ENCODE measurements at places on chromosomes 1 and 21.

GRCh38 chr1:213416461-213417224 is 365.6 kb downstream of the RPS6KC1 start:
- DNase-seq, result no peak

DNA sequence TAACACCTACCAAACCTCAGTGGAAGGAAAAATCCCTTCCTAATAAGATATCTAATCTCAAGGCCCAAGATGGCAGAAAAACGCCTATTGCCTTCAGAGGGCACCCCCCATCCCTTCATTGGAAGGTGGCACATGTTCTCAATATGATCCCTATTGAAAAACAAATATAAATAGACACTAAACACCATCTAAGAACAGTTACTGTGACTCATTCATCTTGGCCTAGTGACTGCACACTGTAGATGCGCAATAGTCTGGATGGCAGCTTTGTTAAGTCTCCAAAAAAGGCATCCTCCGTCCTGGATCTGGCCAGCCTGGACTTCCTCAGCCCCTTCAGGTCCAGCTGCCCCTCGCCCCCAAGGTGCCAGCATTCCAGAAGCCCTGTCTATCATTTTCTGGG is 121.9 kb downstream of the CAPN8 start:
- no peak for DNase-seq

DNA sequence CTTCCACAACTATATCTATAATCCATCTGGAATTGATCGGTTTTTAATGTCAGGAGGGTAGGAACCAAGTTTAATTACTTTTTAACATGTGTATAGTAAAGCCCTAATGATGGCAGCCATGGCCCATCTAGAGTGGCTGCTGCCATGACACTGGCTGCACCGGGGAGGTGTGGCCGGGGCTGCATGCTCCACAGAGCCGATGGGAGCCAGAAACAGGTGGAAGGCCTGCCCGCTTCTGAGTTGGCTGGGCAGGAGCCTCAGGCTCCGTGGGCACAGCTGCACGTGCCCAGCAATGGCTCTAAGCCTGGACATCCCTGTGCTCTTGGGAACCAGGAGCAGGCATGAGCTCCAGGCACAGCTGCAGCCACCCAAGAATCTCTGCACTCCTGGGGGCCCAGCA is 73.0 kb downstream of the GBP6 start:
- no peak for DNase-seq

GRCh38 chr1:199735660-199736059 is 291.9 kb upstream of the NR5A2 start:
- no peak for DNase-seq

DNA sequence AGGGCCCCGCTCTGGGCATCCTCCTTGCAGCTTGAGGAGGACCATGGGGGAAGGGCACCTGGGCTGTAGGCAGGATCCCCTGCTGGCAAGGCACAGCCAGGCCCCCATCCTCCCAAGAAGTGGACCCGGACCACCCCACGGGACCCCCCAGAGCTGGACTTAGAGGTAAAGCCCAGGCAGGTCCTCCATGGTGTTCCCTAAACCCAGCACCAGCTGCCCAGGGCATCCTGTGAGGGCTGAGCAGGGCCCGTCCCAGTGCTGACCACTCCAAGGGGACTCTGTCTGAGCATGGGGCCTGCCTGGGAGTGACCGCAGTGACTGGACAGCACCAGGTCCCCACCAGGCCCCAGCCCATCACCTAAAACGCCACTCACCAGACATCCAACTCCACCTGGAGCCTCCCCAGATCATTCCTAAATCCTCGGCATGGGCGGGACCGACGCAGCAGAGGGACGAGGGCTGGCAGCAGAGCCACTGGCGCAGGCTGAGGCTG is 21.3 kb downstream of the COL6A2 start:
- no peak for DNase-seq

- DNase-seq, result no peak
Measured at GRCh38 chr21:42426876-42427480, 23.3 kb downstream of the UBASH3A start.

DNA sequence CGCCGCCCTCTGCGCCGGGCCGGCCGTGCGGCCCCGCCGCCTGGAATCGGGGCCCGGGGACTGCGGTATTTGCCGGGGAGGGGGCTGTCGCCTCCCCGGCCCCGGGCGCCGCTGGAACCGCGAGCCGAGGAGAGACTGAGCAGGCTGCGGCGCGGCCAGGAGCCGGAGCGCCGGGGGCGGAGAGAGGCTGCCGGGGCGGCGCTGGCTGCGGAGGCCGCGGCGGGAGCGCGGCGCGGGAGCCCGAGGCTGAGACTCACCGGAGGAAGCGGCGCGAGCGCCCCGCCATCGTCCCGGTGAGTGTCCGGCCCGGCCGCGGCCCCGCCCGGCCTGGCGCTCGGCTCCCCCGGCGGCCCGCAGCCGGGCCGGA is 746 bp downstream of the DYRK1A start:
- DNase-seq, result no peak

DNA sequence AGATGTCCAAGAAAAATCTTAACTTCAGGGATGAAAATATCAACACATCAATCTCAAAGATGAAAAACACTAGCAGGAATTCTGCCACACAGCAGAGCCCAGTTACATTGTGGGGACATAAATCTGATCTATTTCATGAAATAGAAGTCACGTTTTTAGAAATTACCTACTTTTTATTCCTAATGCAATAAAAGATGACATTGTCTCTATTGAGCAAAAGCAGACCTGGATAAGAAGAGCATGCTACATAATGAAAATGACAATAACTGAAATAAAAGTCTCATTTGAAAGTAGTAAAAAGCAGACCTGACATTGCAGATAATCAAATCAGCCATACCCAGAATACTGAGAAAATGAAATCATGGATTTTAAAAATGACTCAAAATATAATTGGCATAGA is 156.8 kb downstream of the NTNG1 start:
- no peak for DNase-seq

GRCh38 chr1:224540535-224540934 is 75.6 kb upstream of the CNIH3 start:
- DNase-seq, result no peak

DNA sequence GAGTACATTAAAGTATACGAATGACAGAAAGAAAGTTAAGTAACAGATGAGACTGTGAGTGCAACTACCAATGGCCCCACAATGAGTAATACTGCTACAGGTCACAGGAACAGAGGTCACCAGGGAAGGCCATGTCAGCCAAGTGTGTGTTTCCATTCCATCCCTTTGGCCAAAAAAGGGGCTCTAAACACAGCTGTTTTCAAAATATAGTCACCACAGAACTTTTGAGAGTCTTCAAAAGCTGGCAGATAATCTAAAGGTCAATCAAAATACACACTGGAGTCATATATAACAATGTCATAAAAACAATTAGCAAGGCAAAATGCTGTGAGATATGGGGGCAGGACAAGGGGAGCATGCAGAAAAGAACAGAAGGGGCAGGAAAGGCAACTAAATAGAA is 10.2 kb downstream of the USP24 start:
- no peak for DNase-seq

GRCh38 chr1:171792656-171793369 is 11.4 kb downstream of the METTL13 start:
- DNase-seq, result no peak

DNA sequence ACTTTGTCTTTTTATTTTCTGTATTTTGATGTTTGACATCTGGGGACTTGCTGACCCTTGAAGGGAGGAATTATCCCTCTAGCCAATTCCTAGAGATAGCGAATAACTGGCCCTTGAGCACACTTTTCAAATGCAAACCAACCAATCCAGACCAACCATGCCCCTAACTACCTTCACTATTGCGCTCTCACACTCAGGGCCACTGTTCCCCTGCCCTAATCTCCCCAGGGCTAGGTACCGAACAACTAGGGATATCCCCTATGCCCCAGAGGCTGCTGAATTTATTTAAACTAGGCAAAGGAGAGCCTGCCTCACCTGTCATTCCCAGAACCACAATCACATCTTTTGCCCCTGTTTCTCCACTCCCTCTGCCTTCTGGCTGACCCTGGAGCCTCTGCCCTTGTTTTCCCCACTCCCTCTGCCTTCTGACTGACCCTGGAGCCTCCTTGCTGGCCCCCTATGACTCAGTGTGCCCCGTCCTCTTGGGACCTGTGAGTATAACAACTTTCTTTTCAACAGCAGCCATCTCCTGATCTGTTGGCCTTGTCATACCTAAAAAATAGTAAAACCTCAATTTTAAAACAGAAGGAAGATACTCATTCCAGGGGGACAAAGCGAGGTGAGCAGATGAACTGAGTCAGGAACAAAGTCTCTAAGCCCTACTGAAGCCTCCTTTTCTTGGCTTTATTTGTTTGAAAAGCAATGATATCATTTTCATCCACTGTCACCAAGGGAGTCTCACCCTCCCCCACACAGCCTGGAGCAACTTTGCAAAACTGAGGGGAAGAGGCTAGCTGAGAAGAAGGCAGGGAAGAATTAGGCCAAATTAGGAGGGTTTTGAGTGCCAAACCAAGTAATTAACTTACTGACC is 115.5 kb downstream of the NMNAT2 start:
- DNase-seq, result no peak

GRCh38 chr1:6391951-6392808 is 1.4 kb downstream of the ACOT7 start:
- no peak for DNase-seq

GRCh38 chr1:235597867-235598553 is 51.6 kb downstream of the GNG4 start:
- DNase-seq, result no peak
